Left lung (tissue), 14 donors: ENCODE measurements at places on chromosomes 6 and 20.

- no peak for DNase-seq
These were observed 734 bp downstream of the MMS22L start for GRCh38 chr6:97282238-97282725.

GRCh38 chr6:121885399-121886152, 450.1 kb downstream of the GJA1 start:
- DNase-seq = peak; percentile 20

GRCh38 chr6:24329451-24329850, 28.4 kb downstream of the DCDC2 start:
- no peak for DNase-seq

- no peak for DNase-seq
These were observed 4.5 kb upstream of the RAMACL start for GRCh38 chr6:166591026-166591425.

GRCh38 chr6:145025488-145025887, 709.8 kb downstream of the EPM2A start:
- no peak for DNase-seq

- DNase-seq = no peak
These were observed 96.4 kb downstream of the TBC1D32 start for GRCh38 chr6:121237859-121238258.

GRCh38 chr20:20561172-20561571, 151.3 kb downstream of the RALGAPA2 start:
- DNase-seq = no peak

DNA sequence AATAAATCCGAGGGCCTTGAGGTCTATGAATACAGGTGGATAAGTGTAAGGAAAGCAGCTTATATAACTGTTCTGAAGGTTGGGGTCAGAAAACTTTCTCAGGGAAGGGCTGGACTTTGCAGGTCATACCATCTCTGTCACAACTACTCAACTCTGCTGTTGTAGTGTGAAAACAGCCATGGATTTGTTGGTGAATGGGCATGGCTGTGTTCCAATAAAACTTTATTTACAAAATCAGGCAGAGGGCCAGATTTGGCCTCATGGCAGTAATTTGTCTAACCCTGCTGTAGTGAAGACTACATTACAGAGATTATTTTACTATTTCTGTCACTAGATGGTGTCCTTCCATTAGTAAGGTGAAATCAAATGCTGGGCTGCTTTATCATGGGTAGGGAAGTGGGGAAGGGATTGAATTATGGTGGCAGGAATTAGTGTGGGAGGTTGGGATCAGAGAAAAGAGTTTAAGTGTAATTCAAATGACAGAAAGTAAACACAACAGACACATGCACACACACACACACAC, 409.6 kb upstream of the CHD6 start:
- DNase-seq = no peak

- DNase-seq = no peak
These were observed 36.3 kb downstream of the GSTA2 start for GRCh38 chr6:52726741-52727535.

DNA sequence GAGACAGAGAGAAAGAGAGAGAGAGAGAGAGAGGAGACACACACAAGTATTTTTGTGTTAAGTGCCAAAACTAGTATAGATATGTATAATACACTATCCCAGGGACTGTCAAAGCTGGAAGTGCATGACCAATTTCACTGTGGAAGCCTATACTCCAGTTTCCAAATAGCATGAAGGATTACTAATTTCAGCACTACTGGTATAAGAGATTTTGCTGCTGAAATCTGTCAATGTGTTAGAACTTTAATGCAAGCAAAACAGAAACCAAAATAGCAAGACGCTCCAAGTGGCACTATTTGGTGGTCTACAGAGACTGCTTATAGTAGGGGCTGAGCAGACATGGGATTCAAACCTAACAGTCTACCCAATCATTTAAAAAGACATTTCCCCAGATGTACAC, 284.8 kb downstream of the BTBD9 start:
- no peak for DNase-seq
